ENCODE measurements at places on chromosomes 12 and 14.

GRCh38 chr12:2960390-2960956 is 1.3 kb downstream of the TEAD4 start:
- H3K36me3 ChIP-seq, result no peaks in the 10 kb centered on the region
- peak overlapping the region; percentile 68 for H3K27ac ChIP-seq
- DNase-seq, result no peak
- no peaks in the 10 kb centered on the region for H3K27me3 ChIP-seq

DNA sequence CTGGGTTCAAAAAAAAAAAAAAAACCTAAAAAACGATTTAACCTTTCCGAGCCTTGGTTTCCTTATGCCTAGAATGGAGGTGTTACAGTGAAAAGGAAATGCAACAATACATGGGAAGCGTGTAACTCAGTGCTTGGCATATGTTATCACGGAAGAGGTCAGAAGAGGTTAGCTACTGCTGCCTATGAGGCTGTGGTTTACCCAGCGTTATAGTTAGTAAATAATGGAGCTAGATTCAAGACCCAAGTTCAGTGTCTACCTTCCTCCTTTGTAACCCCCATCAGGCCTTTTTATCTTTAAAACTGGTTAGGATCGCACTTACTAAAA is 839 bp downstream of the IFT43 start:
- DNase-seq, result no peak
- H3K4me1 ChIP-seq, result peaks cover 24% of the 10 kb centered on the region
- H3K36me3 ChIP-seq, result peaks cover under 1% of the 10 kb centered on the region

- H3K27ac ChIP-seq, result no peak overlapping the region
- H3K27me3 ChIP-seq, result no peaks in the 10 kb centered on the region
- no peak overlapping the region for H3K4me3 ChIP-seq
- DNase-seq, result no peak
Observed at GRCh38 chr12:57477710-57478681, 1.7 kb downstream of the ARHGAP9 start.

DNA sequence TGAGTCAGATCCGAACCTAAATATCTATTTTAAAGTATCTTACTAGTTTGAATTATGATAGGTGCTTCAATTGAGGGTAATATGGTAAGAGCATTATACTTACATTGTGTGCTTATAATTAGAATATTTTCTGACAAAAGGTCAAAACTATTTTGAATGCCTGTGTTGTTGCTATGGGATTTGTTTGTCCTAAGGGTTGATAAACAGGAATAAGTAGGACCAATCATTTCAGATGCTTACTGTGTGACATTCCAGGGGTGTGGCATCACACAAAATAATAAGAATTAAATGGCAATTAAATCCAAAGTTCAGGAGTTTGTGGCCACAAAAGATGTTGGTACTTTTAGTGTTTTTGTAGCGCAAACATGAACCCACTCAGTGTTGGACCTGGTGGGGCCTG is 256.2 kb upstream of the DDHD1 start:
- no peaks in the 10 kb centered on the region for H3K4me1 ChIP-seq
- H3K27ac ChIP-seq, result no peak overlapping the region
- DNase-seq, result no peak
- no peak overlapping the region for H3K4me3 ChIP-seq
- no peaks in the 10 kb centered on the region for H3K36me3 ChIP-seq
- no peaks in the 10 kb centered on the region for H3K27me3 ChIP-seq

GRCh38 chr12:2329661-2330210 is 276.9 kb downstream of the CACNA1C start:
- no peaks in the 10 kb centered on the region for H3K27me3 ChIP-seq
- peaks cover 1% of the 10 kb centered on the region for H3K4me1 ChIP-seq
- no peak overlapping the region for H3K4me3 ChIP-seq
- no peak overlapping the region for H3K27ac ChIP-seq
- no peak for DNase-seq
- no peaks in the 10 kb centered on the region for H3K36me3 ChIP-seq

- no peak overlapping the region for H3K27ac ChIP-seq
- no peaks in the 10 kb centered on the region for H3K36me3 ChIP-seq
- H3K27me3 ChIP-seq, result peaks cover 2% of the 10 kb centered on the region
- H3K4me3 ChIP-seq, result no peak overlapping the region
- DNase-seq, result peak; percentile 55
- no peaks in the 10 kb centered on the region for H3K4me1 ChIP-seq
Observed at GRCh38 chr14:21978184-21978998, 304.8 kb upstream of the OR4E1 start.

DNA sequence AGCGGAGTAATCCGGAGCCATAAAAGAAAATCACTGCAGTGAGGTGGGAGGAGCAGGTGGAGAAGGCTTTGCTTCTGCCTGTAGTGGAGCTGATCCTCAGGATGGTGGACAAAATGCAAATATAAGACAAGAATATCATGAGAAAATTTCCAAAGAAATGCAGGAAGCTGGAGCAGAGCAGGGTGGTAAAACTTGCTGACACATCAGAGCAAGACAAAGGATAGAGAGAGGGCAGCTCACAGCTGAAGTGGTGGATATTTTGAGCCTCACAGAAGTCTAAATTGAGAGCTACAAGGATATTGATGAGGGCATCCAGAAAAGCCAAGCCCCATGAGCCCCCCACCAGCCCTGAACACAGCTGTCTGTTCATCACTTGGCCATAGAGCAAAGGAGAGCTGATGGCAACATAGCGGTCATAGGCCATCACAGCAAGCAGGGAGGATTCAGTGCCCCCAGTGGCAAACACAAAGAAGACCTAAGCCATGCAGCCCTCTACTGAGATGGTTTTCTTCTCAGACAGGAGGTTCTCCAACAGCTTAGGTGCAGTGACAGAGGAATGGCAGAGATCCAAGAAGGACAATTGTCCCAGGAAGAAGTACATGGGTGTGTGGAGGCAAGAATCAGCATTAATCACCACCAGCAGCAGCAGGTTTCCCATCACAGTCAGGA is 30.0 kb upstream of the ANP32D start:
- H3K4me3 ChIP-seq, result no peak overlapping the region
- H3K27me3 ChIP-seq, result no peaks in the 10 kb centered on the region
- no peaks in the 10 kb centered on the region for H3K36me3 ChIP-seq
- H3K4me1 ChIP-seq, result no peaks in the 10 kb centered on the region
- DNase-seq, result no peak

DNA sequence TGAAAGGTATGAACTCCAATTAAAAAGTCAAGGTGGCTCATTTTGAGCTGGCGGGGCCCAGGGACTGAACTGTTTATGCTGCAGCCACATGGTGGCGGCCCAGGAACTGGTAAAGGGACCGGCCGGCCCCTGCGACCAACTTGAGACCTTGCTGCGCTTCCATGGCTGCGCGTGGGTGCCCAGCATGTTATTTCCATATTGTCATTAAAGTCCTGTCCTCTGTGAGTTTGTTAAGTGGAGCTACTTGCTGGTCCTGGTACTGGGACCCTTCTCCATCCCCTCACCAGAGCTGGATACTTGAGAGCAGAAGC is 62.3 kb downstream of the BEGAIN start:
- H3K36me3 ChIP-seq, result peaks cover 10% of the 10 kb centered on the region
- no peak overlapping the region for H3K27ac ChIP-seq
- peak; percentile 29 for DNase-seq
- H3K4me1 ChIP-seq, result no peaks in the 10 kb centered on the region
- no peak overlapping the region for H3K4me3 ChIP-seq

DNA sequence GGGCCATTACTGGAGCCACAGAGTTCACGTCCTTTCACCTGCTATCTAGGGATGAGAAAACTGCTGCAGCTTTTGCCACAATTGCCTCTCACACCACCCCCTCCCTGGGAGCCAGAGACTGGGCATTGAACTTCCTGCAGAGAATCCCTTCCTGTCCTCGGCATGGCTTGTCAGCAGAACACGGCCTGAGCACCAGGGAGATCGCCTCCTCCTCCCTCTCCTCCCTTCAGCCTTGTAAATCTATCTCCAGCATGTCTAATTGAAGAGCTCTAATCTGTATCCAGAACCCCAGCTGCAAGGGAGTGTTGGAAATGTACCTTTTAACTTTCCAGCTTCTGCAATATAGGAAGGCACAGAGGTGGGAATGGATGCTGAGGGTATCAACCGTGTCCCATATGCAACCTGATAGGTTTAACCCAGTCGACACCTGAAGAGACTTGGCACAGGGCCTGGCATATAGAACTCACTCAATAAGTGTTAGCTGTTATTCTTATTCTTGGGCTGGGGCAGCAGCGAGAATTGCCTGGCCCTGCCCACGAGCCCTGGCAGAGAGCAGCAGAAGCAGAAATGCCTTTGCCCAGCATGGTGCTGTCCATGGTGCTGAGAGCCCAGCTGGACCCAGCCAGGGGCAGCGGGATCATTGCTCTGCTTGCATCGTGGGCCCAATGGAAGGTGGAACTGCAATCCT is 26.8 kb downstream of the TMEM63C start:
- no peak overlapping the region for H3K27ac ChIP-seq
- H3K4me1 ChIP-seq, result no peaks in the 10 kb centered on the region

- DNase-seq, result peak; percentile 55
- peaks cover 4% of the 10 kb centered on the region for H3K4me1 ChIP-seq
- H3K36me3 ChIP-seq, result no peaks in the 10 kb centered on the region
- H3K27ac ChIP-seq, result peak overlapping the region; percentile 73
Observed at GRCh38 chr14:102140027-102140749, 491 bp downstream of the WDR20 start.

DNA sequence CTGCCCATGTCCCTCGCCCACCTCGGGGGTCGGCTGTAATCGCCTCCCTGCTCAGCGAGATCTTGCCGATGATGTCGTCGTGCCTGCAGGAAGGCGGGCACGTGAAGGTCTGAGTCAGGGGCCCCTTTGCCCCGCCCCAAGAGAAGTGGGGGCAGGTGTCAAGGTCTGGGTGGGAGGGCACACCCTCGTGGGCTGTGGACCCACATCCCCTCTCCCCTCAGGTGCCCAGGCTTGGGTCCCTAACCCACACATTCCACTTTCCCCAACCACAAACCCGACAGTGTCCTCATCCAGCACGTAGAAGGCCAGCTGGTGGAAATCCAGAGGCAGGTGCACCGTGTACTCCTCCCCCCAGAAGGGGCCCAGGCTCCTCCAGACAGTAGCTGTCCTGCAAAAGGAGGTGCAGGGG is 7.8 kb downstream of the RASAL1 start:
- H3K4me1 ChIP-seq, result no peaks in the 10 kb centered on the region
- DNase-seq, result no peak
- H3K36me3 ChIP-seq, result no peaks in the 10 kb centered on the region
- no peak overlapping the region for H3K4me3 ChIP-seq
- H3K27me3 ChIP-seq, result no peaks in the 10 kb centered on the region

GRCh38 chr12:56751712-56752598 is at the start of gene PRIM1:
Gene PRIM1 (minus strand): TSS chr12:56752323. CDS start chr12:56752298, 25 bp downstream.
- peak within 1 kb of the TSS; percentile 47 for H3K27ac ChIP-seq
- no peaks in the 10 kb centered on the region for H3K36me3 ChIP-seq
- peak; percentile 91 for DNase-seq
- peaks cover 4% of the 10 kb centered on the region for H3K4me1 ChIP-seq
- no peaks in the 10 kb centered on the region for H3K27me3 ChIP-seq

GRCh38 chr12:49332891-49333371 is 4.1 kb downstream of the C1QL4 start:
- H3K27me3 ChIP-seq, result no peaks in the 10 kb centered on the region
- peaks cover 4% of the 10 kb centered on the region for H3K4me1 ChIP-seq
- DNase-seq, result no peak
- no peak overlapping the region for H3K27ac ChIP-seq
- H3K36me3 ChIP-seq, result no peaks in the 10 kb centered on the region
- H3K4me3 ChIP-seq, result no peak overlapping the region
